T-helper 17 cell (primary cell): ENCODE measurements at places on chromosomes 5 and 9.

DNA sequence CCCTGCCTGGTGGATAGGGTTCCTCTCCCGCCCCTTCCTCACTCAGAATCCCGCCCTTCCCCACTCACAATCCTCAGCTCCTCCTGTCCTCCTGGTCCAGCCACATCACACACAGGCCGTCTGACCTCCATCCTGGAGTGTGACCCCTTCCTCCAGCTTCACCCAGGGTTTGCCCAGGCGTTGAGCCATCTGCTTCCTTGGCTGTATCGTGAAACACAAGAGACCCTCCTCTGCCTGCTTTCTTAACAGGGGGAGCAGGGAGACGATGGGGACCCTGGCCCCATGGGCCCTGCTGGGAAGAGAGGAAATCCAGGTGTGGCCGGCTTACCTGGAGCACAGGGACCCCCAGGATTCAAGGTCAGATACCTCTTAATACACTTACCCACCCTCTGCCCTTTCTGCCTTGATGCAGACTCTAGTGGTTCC lies 32.3 kb upstream of the ORM1 start:
- no peak for DNase-seq

- DNase-seq: no peak
Observed at GRCh38 chr9:131734165-131734610, 5.7 kb downstream of the RAPGEF1 start.

- no peak for DNase-seq
Observed at GRCh38 chr5:96649681-96650540, 12.3 kb upstream of the CAST start.

GRCh38 chr9:14591411-14591810 lies 101.8 kb downstream of the ZDHHC21 start:
- DNase-seq: no peak

- no peak for DNase-seq
Observed at GRCh38 chr5:133861161-133861737, 107.2 kb downstream of the C5orf15 start.

- no peak for DNase-seq
Observed at GRCh38 chr5:148820461-148821395, 5.7 kb upstream of the ADRB2 start.

DNA sequence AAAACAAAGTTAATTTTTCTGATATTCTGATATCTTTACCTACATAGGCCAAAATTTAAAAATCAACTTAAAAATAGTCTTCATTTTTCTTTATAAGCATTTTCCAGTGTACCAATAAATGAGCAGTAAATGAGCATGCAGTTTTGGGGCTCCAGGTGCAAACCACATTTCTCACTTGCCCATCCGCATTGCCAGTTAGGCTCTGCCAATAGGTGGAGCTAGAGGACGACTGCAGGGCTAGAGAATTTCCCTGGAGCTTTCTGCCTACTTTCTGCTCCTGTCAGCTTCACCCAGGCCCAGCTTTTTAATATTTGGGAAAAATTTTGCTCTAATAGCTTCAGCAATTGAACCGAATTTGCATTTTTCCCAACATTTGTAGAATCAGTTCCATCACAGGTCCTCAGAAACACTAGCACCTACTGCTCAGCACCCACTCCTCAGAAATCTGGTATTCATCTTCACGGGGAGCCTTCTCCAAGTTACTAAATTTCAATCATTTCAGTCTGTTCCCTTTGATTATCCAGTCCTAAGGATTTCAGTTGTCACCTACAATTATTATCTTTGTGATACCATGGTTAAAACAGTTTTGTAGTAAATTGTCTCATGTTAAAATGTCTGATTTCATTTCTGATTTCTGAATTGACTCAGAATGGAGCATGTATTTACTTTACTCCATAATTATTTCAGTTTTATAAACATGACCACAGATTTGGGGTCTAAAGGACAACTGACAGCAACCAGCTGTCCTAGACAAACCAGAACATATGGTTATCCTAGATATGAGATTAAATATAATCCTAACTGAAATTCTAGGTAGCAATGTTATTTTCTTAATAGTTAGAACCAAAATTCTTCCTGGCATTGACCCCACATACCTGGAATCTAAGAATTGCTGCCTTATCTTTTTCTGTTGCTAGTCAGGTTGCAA lies 104.6 kb upstream of the FAM174A start:
- no peak for DNase-seq
